ENCODE measurements at places on chromosomes 12 and 14. TPM values are rescaled to one million over a fixed set of nuclear protein-coding genes. Genes with fewer than 3 reads are reported as not detected.

WDHD1 gene
- total RNA-seq: 6.3 TPM

DNA sequence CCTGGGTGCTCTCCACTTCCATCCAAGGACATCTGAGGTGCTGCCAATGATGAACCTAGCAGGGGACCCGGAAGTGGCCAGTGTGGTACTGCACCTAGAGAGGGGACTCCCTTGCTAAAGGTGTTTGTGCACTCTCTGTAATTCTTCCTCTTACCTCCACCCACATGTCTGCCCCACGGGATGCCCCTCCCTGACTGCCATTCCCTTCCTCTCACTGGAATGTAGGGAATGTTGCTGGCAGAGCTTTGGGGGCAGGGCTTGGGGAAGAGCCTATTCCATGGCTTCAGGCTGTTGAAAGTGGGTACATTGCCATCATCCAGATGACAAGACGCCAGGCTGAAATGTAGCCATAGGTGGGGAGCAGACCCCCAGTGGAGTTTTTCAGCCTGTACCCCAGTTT is 153.2 kb downstream of the SMOC1 start:
- no peak for DNase-seq

- no peak for DNase-seq
These were observed 165.8 kb downstream of the ESRRB start for GRCh38 chr14:76541594-76542219.

GRCh38 chr14:101862177-101862576 is 100.7 kb downstream of the PPP2R5C start:
- DNase-seq: peak; percentile 80

DNA sequence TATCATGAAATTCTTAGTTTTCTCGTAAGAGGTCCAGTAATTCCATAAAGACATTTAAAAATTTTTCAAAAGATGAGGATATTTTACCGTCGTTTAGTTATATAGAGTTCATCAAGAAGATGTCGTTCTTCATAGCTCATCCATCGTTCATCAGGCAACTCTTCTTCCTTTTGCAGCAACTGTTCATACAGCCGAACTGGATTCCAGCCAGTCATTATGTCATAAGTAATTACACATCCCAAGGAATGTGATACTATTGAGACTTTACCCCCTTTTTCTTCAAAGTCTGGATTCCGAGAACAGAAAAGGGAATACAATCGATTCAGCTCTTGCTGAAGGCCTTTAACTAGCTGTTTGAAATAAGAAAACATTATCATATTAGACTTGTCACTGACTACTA is 90.3 kb downstream of the DDHD1 start:
- DNase-seq: peak; percentile 32

DNA sequence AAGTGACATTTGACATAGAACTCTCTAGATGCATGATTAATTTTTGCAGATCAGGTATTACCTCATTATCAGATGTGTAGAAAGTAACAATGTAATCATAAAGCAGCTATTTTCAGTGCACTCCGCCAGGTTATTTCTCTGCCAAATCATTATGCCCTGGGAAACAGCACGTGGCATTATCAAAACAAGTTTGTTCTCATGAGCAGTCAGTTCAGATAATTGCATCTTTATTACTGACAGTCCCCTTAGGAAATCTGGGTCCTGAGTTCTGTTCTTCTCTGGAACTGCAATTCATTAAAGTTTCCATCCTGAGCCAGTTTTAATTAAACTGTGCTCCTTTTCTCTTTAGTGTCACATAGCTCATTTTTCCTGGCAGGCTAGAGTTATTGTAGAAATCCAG is 94.7 kb upstream of the KRR1 start:
- no peak for DNase-seq

- DNase-seq: no peak
These were observed 826 bp downstream of the PRKCH start for GRCh38 chr14:61322011-61322798.

DNA sequence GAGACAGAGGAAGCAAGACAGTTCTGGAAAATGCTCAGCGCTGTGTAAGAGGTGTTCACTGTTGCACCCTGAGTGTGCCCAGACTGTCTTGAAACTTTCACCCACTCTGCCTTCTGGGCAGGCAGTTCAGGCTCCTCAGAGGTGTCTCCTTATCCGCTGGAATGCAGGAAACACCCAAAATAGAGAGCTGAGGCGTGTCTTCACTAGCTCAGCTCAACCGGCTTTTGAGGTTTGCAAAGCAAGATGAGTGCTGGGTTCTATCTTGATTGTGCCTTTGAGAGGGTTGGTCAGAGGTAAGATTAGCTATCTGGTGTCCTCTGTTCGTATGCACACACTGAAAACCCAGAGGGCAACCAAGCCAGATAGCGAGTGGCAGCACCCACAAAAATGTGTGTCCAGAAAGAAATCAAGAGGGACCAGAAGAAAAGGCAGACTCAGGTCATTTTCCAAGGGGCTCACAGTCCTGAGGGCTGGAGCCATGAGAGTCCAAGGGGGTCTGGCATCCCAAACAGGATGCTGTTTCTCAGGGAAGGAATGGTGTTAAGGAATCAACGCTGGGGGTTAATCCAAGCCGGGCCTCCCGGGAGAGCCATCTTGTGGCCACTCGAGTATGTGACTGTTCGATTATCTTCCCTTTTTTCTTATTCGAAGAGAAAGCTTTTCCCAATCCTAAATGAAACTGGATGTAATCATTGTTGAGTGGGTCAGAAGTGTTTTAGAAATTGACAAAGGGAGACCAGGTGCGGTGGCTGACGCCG is 47.1 kb downstream of the TBX3 start:
- peak; percentile 59 for DNase-seq

- no peak for DNase-seq
These were observed 103.4 kb downstream of the STAB2 start for GRCh38 chr12:103690426-103690825.

SLC4A8 gene
- total RNA-seq: 2.6 TPM

CD4 gene
- not detected for total RNA-seq

DNA sequence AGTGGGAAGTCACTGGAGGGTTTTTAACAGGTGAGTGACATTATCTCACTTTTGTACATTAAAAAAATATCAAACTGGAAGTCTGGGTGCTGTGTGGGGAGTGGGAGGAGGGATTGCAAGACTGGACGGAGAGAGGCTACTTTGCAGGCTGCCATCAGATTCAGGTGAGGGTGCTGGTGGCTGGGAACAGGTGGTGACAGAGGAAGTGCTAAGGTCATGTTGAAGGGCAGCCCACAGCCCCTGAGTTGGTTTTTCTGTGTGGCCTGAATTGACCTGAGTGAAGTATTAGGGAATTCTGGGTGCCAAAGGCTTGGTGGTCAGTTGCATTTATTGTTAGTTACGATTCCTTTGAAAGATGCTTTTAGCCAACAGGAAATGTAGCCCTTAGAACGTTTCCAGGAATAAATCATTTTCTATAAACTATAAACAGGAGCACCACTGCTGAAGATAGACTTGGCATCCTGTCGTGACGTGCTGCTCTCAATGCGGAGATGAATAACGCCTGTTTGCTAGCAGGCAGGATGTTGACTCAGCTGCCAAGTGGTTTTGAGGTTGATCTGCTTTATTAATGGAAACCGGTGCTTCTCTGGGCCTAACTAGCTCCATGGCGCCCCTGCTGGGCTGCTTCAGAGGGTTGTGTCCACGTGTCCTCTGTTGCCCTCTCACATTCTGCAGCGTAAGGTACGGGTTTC is 707.5 kb upstream of the TMEM132C start:
- DNase-seq: peak; percentile 97

DNA sequence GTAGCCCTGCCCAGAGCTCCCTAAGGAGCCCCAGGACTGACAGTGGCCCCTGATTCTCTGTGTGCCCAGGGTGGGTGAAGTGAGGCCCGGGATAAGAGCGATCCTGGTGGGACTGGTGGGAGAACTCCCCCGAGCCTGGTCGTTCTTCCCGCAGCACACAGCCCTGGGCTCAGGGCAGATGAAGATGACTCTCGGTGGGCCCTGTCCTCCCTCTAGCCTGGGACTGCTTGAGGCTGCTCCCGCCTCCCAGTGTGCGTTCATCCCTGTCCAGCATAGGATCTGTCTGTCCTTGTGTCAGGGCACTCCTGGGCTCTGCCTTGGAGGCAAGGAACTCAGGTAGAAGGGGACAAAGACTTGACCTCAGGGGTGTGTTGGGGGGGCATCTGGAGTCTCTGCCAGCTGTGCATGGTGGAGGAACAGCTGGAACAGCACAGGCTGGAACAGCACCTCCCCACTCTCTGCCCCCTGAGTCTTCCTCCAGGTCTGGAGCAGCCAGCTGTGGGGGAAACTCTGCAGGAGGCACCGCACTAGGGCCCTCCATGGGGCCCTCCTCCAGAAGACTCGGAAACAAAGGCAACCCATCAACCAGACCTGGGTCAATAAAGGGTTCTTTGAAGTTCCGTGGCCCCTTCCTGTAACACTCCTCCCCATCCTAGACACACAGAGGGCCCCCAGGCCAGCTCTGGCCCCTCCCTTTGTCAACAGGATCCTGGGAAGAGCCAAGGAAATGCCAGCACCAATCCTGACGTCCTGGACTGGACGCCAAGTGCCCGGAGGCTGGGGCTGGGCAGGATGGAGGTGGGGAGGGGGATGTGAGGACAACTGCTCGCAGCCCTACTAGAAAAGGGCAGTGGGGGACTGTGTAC is 15.9 kb downstream of the FAIM2 start:
- DNase-seq: no peak
